ENCODE measurements at places on chromosomes 11 and 22.

- no peak for DNase-seq
Observed at GRCh38 chr22:28002863-28003565, 84.0 kb upstream of the PITPNB start.

- no peak for DNase-seq
Observed at GRCh38 chr11:28209906-28210305, 101.7 kb downstream of the METTL15 start.

DNA sequence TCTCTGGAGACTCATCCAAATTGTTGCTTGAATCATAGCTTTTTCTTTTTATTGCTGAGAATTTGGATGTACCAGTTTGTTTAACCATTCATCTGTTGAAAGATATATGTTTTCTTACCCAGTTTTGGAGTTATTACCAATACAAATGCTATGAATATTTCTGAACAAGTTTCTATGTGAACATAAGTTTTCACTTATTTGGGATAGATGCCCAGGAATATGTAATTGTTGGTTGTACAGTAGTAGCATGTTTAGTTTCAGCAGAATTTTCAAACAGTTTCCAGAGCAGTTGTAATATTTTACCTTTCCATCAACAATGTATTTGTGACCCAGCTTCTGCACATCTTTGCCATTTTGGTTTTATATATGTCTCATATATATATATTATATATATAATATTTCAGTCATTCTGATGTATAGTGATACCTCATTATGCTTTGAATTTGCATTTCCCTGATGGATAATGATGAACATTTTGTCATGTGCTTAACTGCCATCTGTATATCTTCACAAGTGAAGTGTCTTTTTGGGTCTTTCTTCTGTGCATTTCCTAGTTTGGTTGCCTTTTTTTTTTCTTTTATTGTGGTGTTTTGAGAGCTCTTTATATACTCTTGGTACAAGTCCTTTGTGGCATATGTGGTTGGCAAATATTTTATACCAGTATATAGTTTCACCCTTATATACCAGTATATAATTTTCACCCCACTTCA lies 118.8 kb downstream of the LUZP2 start:
- DNase-seq = no peak

- no peak for DNase-seq
Observed at GRCh38 chr11:36162883-36163434, 126.3 kb downstream of the COMMD9 start.

DNA sequence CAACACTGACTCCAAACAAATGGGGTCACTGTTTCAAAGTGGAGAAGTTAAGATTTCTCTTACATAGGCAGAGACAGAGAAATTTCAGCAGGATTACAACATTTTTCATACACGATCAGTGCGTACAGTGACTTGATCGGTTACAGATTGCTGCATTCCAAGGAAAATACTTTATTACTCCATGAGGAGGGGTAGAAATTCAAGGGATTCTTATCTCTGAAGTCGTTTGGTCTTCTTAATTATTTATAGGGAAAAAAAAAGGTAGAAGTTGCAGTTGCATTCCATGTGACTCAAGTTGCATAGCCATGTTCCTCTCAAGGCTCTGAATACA lies 10.7 kb upstream of the SMIM38 start:
- DNase-seq = peak; percentile 56

DNA sequence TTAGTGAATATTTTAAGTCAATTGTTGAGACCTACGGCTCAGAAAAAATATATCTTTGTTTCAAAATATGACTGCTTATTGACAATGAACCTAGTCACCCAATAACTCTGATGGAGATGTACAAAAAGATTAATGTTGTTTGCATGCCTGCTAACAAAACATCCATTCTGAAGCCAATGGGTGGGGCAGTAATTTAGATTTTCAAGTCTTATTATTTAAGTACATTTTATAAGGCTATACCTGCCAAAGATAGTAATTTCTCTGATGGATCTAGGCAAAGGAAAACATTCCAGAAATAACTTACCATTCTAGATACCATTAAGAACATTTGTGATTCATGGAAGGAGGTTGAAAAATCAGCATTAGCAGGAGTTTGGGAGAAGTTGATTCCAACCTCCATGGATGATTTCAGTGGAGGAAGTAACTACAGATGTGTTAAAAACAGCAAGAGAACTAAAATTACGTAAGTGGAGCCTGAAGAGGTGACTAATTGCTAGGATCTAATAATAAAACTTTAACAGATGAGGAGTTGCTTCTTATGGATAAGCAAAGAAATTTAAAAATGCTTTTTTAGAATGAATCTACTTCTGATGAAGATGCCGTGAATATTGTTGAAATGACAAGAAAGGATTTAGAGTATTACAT lies 26.4 kb upstream of the OR8D2 start:
- no peak for DNase-seq

GRCh38 chr11:12220305-12220704 lies 109.9 kb downstream of the MICAL2 start:
- DNase-seq = no peak

GRCh38 chr11:65216830-65217229 lies 35.1 kb downstream of the CAPN1 start:
- no peak for DNase-seq

DNA sequence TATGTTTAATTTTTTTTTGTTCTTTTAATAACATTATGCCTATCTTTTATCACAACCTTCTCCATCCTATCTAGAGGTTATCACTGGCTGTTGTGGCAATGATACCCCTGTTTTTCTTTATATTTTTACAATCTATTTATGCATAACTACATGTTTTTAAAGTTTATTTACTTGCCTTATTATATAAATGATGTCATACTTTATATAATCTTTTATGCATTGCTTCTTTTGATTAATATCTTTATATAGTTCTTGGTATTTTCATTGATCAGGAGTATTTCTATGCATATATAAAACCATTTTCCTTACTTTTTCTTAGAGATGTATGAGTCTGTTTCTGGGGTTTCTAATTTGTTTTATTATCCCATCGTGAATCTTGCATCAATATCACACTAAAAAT lies 719.8 kb upstream of the RAG2 start:
- no peak for DNase-seq

DNA sequence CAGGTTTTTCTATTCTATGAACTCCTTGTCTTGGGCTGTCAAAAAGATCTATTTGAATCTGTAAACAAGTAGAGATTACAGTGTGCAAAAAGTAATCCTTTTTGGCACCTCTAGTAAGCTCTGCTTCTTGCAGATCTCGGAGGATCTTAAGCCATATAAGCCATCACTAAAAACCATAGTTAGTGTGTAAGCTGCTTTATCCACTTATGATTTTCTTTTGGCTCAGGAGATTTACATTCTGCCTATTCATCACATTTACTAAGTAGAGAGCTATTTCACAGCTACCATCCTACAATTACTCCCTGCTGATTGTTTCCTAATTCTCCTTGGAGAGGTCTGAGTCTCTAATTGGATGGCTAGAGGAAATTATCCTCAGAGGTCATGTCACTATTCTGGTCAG lies 385.7 kb downstream of the AASDHPPT start:
- no peak for DNase-seq

GRCh38 chr22:27996981-27997380 lies 77.9 kb upstream of the PITPNB start:
- no peak for DNase-seq

DNA sequence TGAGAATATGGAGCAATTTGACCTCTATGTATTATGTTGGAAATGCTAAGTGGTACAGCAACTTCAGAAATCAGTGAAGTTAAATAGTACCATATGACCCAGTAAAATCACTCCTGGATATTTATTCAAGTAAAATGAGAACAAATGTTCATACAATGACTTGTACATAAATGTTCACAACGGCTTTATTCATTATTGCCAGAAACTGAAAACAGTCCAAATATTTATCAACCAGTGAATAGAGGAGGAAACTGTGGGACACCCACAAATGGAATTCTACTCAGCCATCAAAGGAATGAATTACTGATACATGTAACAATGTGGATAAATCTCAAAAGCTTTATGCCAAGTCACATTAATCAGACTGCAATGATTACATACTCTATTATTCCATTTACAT lies 416.3 kb downstream of the AASDHPPT start:
- no peak for DNase-seq

- no peak for DNase-seq
Observed at GRCh38 chr11:116232364-116232828, 540.4 kb downstream of the BUD13 start.

DNA sequence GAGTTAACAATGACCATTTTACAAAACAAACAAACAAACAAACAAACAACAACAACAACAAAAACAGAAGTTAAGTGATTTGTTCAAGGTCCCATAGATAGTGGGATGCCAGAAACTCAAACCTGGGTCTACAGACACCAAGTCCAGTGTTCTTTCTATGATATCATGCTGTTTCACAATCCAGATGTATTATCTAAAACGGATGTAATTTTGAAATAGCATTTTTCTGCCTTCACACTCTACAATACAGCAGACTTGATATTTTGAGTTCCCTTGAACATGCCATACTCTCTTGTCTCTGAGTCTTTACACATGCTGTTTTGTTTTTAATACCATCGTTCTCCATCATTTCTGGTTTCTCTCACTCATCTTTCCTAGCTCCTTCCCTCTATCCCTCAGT lies 104.5 kb downstream of the RELT start:
- DNase-seq = no peak

- no peak for DNase-seq
Observed at GRCh38 chr11:100683126-100683525, 4.0 kb upstream of the ARHGAP42 start.

All from AG04450 (cell line).